ENCODE measurements at places on chromosomes 2 and 18.

- DNase-seq, result no peak
These were observed 13.8 kb downstream of the MLPH start for GRCh38 chr2:237500681-237501424.

DNA sequence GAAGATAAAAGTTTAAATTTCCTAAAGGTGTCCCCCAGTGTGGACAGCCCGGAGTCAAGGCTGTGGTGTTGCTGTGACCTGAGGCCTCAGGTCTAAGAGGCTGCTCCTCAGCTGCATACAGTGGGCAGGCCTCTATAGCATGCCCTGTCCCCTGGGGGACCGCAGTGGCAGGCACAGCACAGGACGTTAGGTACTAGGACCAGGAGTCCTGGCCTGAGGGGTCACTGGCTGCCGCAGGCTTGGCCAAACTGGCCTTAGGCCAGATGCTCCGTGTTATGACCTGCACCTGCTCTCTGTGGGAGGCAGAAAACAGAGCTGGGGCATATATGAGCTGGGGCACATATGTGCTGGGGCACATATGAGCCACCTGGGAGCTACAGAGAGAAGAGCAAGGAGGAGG is 21.2 kb upstream of the MAL start:
- no peak for DNase-seq

DNA sequence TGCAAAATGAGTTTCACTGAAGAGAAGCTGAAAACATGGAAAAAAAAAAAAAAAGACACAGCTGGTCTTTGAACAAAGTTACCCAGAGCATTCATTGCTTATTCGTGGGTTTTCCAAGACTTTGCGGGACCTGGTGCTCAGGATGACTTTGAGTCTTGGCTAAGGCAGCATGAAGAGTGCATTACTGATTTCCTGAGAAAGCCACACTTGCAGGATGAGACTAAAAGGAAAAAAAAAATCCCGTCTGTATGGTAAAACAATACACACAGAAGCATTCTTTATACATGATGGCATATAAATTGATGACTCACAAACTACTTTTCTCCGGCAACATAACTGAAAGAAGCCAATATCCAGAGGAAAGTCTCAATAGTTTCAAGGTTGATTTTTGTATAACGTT is 195.4 kb downstream of the SPP2 start:
- DNase-seq, result no peak

DNA sequence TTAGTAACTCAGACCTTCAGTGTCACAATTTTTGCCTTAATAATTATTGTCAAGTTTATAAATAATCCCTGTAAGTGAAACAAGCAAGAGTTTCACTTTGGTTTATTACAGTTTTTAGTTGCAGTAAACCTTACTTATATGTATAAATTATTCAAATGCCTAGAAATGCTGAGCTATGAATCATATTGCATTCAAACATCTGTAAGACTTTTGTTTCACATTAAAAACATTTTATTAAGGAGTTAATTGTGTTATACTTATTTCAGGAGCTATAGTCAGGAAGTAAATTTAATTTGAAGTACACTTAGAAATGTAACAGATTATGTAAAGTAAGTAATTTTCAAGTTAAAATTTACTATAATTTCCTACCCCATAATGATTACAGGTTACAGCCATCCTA is 3.9 kb upstream of the ETAA1 start:
- DNase-seq, result no peak
